Activated T-helper 1 cell treated with anti-CD3 and anti-CD28 coated beads, Interleukin-12 subunit alpha, Interleukin-12 subunit beta, Interleukin-2, Interleukin-4 antibody, amounts not matched to agents 30 ng/mL and 10 ng/mL and 1 ng/mL, durations not matched to agents 14 hours and 24 hours and 36 hours (primary cell): ENCODE measurements at places on chromosomes 2 and 18. TPM values are rescaled to one million over a fixed set of nuclear protein-coding genes. Genes with fewer than 3 reads are reported as not detected.

MEP1B gene
- 0.20 TPM in 1 of 2 replicates, not detected in the other for total RNA-seq

CCDC74A gene
- 1.4 and 1.6 TPM in 2 replicates for total RNA-seq

NCK2 gene
- total RNA-seq, result 79.9 and 86.8 TPM in 2 replicates

MC2R gene
- not detected in 2 replicates for total RNA-seq

MBD1 gene
- 94.8 and 95.2 TPM in 2 replicates for total RNA-seq

TBR1 gene
- 0.05 TPM in 1 of 2 replicates, not detected in the other for total RNA-seq

GRCh38 chr18:72208920-72209676 is 335.0 kb downstream of the CBLN2 start:
- H3K27me3 ChIP-seq, result no peaks in the 10 kb centered on the region
- no peaks in the 10 kb centered on the region for H3K4me1 ChIP-seq
- H3K36me3 ChIP-seq, result no peaks in the 10 kb centered on the region
- H3K27ac ChIP-seq, result no peak overlapping the region
- H3K4me3 ChIP-seq, result no peak overlapping the region

- peaks cover 72% of the 10 kb centered on the region for H3K27me3 ChIP-seq
- no peaks in the 10 kb centered on the region for H3K36me3 ChIP-seq
- no peak within 1 kb of the TSS for H3K27ac ChIP-seq
- peak within 1 kb of the TSS; percentile 65 for H3K4me3 ChIP-seq
Observed at GRCh38 chr2:172735582-172736423, at the start of gene RAPGEF4. TSS of gene RAPGEF4 (plus strand) at chr2:172735845. CDS start at chr2:172735984, 139 bp downstream.

DNA sequence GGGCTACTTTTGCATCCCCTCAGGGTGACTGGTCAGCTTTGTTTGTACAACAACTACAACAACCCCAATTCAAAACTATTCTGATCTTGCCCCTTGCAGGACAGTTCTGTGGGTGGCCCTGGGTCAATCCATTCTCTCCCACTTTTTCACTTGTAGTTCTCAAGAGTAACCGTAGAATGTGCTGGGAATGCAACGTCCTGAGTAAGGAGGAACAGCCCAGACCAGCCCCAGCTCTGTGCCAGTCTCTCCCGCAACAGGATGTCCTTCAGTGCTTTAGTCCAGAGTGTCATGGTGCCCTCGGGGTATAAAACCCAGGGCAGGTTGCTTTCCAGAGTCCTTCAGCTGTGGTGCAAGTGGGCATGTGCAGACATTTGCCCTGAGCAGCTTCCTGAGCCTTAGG is 22.1 kb upstream of the TEX51 start:
- DNase-seq, result no peak
- H3K27ac ChIP-seq, result no peak overlapping the region
- H3K36me3 ChIP-seq, result no peaks in the 10 kb centered on the region
- no peaks in the 10 kb centered on the region for H3K27me3 ChIP-seq
- H3K4me3 ChIP-seq, result no peak overlapping the region

DNA sequence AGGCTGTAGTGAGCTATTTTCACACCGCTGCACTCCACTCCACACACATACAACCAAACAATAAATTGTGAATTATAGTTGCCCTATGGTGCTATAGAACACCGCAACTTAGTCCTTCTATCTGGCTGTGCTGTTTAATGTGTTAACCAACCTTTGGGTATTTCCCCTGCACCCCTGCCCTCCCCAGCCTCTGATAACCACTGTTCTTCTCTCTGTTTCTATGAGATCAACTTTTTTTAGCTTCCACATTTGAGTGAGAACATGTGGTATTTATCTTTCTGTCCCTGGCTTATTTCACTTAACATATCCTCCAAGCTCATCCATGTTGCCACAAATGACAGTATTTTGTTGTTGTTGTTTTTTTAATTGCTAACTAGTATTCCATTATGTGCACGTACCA is 32.5 kb downstream of the TET3 start:
- H3K36me3 ChIP-seq, result no peaks in the 10 kb centered on the region
- no peak overlapping the region for H3K27ac ChIP-seq
- no peaks in the 10 kb centered on the region for H3K27me3 ChIP-seq
- no peak overlapping the region for H3K4me3 ChIP-seq

DNA sequence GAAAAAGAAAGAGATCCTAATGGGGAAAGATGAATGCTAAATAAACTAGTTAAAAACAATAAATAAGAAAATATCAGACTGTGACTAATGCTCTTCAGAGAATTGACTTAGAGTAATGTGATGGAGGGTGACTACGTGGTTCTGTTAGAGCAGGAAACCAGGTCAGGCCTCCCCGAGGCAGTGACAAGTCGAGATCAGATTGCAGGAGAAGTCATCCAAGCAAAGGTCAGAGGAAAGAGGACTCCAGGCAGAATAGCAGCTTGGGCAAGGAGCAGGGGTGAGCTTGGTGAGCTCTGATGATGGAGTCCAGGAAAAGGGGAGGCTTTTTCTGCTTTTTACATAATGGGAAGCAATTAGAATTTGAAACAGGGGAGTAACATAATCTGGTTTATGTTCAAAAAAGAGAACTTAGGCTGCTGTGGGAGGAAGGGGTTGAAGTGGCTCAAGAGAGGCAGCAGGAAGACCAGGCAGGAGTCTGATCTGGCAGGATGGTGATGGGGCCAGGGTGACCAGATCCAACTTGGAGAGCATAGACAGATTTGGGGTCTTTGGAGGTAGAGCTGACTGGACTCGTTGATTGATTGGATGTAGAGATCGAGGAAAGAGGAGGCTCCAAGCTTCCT is 27.3 kb upstream of the ITGB6 start:
- DNase-seq, result no peak
- H3K27me3 ChIP-seq, result peaks cover 7% of the 10 kb centered on the region
- H3K36me3 ChIP-seq, result no peaks in the 10 kb centered on the region
- H3K27ac ChIP-seq, result no peak overlapping the region
- H3K4me3 ChIP-seq, result no peak overlapping the region

GRCh38 chr2:128590309-128591021 is 271.8 kb upstream of the HS6ST1 start:
- H3K4me3 ChIP-seq, result no peak overlapping the region
- no peaks in the 10 kb centered on the region for H3K36me3 ChIP-seq
- peaks cover 10% of the 10 kb centered on the region for H3K27me3 ChIP-seq
- no peaks in the 10 kb centered on the region for H3K4me1 ChIP-seq
- no peak for DNase-seq

DNA sequence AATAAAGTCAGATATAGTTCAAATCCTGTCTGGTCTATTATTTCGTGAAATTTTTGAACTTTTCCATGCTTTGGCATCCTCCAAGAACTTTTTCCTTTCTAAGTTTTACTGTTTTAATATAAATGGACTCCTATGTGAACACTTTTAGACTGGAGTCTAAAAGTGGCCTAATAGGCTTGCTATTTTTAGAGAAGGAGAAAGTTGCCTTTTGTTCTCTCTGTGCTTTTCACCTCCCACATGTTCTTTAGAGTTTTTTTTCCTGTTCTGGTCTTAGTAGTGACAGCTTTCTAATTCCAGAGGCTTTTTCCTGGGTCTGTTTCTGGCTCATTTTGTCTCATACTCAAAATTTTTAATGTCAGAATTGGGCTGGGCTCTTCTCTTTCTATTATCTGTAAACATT is 72.2 kb downstream of the ADAM23 start:
- no peak overlapping the region for H3K27ac ChIP-seq
- no peaks in the 10 kb centered on the region for H3K36me3 ChIP-seq
- peaks cover 28% of the 10 kb centered on the region for H3K27me3 ChIP-seq

DNA sequence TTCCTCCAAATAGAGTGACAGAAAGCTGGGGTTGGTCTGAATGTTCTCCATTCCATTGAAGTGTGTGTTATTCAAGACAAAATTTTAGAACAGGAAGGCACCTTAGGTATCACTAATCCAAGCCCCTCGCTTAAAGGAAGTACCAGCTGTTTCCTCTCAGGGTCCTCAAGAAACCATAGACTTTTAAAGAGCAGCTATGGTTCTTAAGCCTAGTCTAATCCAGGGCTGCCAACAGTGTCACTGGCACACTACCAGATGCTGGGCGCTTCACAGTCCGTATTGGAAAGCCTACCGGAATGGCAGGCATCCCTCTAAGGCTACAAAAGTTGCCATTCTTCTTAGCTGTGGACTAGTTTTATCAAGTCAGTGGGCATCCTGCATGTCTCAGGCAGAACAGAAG is 1.9 kb downstream of the NEMP2 start:
- H3K27ac ChIP-seq, result peak overlapping the region; percentile 16
- no peaks in the 10 kb centered on the region for H3K27me3 ChIP-seq
- H3K4me1 ChIP-seq, result peaks cover 67% of the 10 kb centered on the region
- no peak for DNase-seq

GRCh38 chr18:75204732-75205513 is 4.0 kb downstream of the PTGR3 start:
- no peak overlapping the region for H3K27ac ChIP-seq
- H3K27me3 ChIP-seq, result peaks cover 30% of the 10 kb centered on the region
- H3K4me1 ChIP-seq, result peaks cover 40% of the 10 kb centered on the region
- peaks cover 27% of the 10 kb centered on the region for H3K36me3 ChIP-seq

DNA sequence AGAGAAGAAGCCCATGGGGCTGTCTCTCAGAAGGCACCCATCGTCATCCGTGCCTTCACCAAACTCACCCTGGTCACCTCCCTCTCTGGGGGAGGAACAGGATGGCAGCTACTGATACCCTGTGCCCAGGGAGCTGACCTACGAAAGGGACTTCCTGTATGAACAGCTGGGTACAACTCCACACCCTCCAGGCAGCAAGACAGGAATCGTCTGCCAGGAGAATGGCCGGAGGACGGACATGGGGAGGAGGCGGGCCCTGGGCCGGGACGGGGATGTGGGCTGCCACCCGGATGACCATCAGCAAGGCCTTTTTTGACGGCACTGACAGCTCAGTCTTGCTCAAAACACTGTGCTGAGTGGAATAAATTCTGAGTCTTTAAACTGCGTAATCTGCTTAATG is 243.6 kb downstream of the HDAC4 start:
- H3K27me3 ChIP-seq, result no peaks in the 10 kb centered on the region
- H3K4me1 ChIP-seq, result peaks cover 16% of the 10 kb centered on the region
- H3K4me3 ChIP-seq, result no peak overlapping the region
- DNase-seq, result no peak

DNA sequence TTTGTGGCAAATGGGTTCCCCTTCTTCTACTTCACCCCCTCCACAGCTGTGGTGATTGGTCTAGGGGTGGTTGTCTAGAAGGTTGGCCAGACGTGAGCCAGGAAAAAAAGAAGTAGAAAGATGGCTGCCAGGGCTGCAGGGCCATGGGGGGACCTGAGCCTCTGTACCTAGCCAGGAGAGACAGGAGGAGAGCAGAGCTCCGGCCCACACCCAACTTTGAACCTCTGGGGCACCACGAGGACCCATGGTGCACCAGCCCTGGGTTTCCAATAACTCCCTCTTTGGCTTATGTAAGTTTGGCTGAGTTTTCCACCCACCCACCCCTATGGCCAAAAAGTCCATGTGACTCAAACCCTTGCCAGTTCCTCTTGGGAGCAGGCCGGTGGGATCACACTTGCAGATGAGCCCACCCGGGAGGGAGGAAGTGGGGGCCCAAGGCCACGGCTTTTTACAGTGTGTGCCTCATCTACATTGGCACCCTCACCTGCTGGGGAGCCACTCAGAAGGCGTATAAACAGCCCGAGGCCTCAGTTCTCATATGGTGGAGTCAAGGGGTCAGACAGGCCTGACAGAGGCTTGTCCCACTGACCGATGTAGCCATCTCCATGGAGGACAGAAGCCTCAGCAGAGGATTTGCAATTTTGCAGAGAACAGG is 293.1 kb upstream of the HDAC4 start:
- no peak overlapping the region for H3K4me3 ChIP-seq
- H3K27ac ChIP-seq, result no peak overlapping the region
- H3K36me3 ChIP-seq, result no peaks in the 10 kb centered on the region
- H3K27me3 ChIP-seq, result no peaks in the 10 kb centered on the region
